Activated naive CD8-positive, alpha-beta T cell treated with anti-CD3 and anti-CD28 coated beads for 36 hours (primary cell): ENCODE measurements at places on chromosomes 7 and 10. TPM values are rescaled to one million over a fixed set of nuclear protein-coding genes. Genes with fewer than 3 reads are reported as not detected.
A peak's percentile ranks its signal among the peaks of the same experiment; 100 is the strongest.

GRCh38 chr10:110529596-110530011, 31.9 kb downstream of the DUSP5 start:
- H3K27me3 ChIP-seq: peaks cover 7% of the 10 kb centered on the region
- no peak overlapping the region for H3K4me3 ChIP-seq
- peaks cover 51% of the 10 kb centered on the region for H3K4me1 ChIP-seq

DNA sequence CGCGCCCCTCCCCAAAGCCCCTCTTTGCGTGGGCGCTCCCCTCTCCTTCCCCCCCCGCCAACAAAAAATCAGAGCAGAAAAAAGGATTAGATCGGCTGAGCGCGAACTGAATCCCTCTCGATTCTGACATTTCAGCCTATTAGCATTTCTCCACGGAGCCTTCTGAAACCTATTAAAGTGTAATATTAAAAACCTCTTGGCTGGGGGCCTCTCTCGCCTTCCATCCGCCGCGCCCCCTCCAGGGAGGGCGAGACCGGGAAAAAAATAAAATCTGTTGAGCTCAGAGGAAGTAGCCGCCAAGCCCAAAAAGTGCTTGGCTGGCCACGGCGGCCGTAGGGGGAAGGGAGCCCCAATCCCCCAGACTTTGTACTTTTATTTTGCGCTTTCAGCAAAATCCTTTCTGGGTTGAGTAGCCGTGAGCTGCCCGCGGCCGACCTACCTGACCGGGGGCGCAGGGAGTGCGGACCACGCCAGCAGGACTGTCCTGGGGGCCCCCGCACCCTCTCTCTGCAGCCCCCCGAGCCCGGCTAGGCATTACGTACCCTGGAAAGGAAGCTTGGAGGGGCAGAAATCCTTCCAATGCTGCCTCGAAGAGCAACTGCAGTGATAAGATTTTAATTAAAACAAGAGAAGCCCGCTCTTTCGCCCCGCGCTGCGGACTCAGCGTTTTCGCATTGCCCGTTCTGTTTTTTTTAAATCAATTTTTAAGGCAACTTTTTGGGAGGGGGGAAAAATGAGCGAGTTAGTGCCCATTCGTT, 1.3 kb upstream of the TNRC18 start:
- no peaks in the 10 kb centered on the region for H3K36me3 ChIP-seq
- no peak for DNase-seq
- peaks cover 25% of the 10 kb centered on the region for H3K4me1 ChIP-seq
- no peak overlapping the region for H3K27ac ChIP-seq
- H3K27me3 ChIP-seq: peaks cover 87% of the 10 kb centered on the region
- H3K4me3 ChIP-seq: peak overlapping the region; percentile 55

DNA sequence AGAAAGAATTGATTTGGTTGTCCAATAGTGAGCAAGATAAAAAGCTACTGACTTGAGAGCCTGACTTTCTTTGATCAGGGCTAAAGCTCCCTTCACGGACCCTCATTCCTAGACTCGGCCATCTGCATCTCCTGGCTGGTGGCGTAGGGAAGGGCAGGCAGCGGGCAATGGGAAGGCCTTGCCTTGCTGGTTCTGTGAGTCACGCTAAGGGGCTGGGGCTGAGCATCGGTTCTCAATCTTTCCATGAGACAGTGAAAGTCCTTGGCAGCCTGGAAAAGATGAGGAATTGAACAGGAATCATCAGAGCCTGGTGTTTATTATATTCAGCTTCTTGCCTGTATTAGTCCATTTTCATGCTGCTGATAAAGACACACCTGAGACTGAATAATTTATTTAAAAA, 475.3 kb downstream of the PLXNA4 start:
- H3K4me1 ChIP-seq: no peaks in the 10 kb centered on the region
- H3K27ac ChIP-seq: no peak overlapping the region
- no peak overlapping the region for H3K4me3 ChIP-seq
- no peaks in the 10 kb centered on the region for H3K36me3 ChIP-seq
- H3K27me3 ChIP-seq: no peaks in the 10 kb centered on the region
- no peak for DNase-seq

DNA sequence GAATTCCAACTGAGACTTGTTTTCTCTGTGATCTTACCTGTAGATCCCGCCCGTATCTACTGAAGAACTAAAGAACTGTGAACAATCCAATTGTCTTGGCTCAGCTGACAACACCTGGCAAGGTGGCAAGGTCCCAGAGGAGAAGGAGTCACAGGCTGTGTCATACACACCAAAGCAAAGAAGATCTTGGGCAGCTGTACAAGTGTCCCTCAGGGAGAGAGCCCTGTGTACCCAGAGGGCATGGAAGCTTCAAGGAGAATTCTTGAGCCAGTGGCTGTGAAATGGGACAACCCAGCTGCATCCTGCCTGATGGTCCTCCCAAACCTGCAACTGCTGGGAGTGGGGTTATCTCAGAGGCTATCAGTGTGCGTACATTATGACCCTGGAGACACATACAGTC, 46.7 kb upstream of the TECTB start:
- no peak overlapping the region for H3K27ac ChIP-seq
- peaks cover 3% of the 10 kb centered on the region for H3K36me3 ChIP-seq
- DNase-seq: no peak

- H3K27ac ChIP-seq: no peak overlapping the region
- H3K4me1 ChIP-seq: peaks cover 11% of the 10 kb centered on the region
- H3K36me3 ChIP-seq: no peaks in the 10 kb centered on the region
- no peak for DNase-seq
- H3K27me3 ChIP-seq: no peaks in the 10 kb centered on the region
These were observed 90.4 kb downstream of the KIAA1549 start for GRCh38 chr7:138890499-138891445.

DNA sequence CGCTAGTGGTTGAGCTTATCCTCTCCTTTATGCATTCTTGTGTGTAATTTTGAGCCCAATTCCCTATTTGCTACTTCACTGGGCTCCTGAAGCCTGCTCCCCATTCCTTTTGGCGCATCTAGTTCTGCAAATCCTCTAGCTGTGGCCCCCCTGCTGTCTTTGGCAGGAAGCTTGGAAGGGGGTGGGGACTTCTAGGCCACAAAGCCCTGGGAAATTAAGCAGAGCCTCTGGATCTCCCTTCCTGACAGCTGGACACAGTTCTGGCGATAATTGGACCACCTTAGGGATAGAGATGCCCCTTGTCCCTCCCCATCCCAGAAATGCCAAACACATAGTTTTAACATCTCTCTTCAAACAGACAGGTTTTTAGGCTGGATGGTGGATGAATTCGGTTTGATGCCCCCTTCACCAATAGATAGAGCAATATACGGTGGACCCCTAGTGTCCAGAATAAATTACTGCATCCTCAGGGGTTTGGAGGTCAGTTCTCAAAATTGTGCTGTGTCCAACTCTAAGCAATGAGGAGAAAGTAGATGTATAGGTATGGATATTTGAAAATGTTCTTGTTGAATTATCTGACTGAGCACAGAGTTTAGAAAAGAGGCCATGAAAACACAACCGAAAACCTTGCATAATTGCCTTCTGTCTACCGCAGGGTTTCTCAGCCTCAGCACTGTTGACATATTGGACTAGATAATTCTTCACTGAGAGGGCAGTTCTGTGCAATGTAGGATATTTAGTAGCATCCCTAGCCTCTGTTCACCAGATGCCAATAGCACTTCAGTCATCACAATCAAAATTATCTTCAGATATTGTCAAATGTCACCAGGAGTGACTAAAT, 75.5 kb downstream of the PAPSS2 start:
- no peak for DNase-seq
- H3K27ac ChIP-seq: no peak overlapping the region
- H3K27me3 ChIP-seq: peaks cover 17% of the 10 kb centered on the region
- H3K36me3 ChIP-seq: no peaks in the 10 kb centered on the region
- no peaks in the 10 kb centered on the region for H3K4me1 ChIP-seq
- no peak overlapping the region for H3K4me3 ChIP-seq

GRCh38 chr7:110386913-110387312, 704.0 kb upstream of the LRRN3 start:
- H3K4me1 ChIP-seq: no peaks in the 10 kb centered on the region
- no peak for DNase-seq
- no peak overlapping the region for H3K27ac ChIP-seq
- no peak overlapping the region for H3K4me3 ChIP-seq
- H3K27me3 ChIP-seq: no peaks in the 10 kb centered on the region

Gene CACNB2
- total RNA-seq: not detected

- H3K4me1 ChIP-seq: peaks cover 11% of the 10 kb centered on the region
- H3K27ac ChIP-seq: no peak overlapping the region
- peak overlapping the region; percentile 69 for H3K4me3 ChIP-seq
- DNase-seq: no peak
- peaks cover 79% of the 10 kb centered on the region for H3K27me3 ChIP-seq
These were observed 1.3 kb downstream of the GPR37 start for GRCh38 chr7:124764051-124764846.

Gene EIF3B
- 315 TPM for total RNA-seq

Gene ITIH2
- total RNA-seq: not detected

GRCh38 chr10:8053446-8054243, 843 bp upstream of the GATA3 start:
- H3K4me3 ChIP-seq: peak overlapping the region; percentile 87
- H3K4me1 ChIP-seq: peaks cover 48% of the 10 kb centered on the region
- H3K27ac ChIP-seq: peak overlapping the region; percentile 91
- DNase-seq: peak; percentile 94
- H3K36me3 ChIP-seq: peaks cover 5% of the 10 kb centered on the region

DNA sequence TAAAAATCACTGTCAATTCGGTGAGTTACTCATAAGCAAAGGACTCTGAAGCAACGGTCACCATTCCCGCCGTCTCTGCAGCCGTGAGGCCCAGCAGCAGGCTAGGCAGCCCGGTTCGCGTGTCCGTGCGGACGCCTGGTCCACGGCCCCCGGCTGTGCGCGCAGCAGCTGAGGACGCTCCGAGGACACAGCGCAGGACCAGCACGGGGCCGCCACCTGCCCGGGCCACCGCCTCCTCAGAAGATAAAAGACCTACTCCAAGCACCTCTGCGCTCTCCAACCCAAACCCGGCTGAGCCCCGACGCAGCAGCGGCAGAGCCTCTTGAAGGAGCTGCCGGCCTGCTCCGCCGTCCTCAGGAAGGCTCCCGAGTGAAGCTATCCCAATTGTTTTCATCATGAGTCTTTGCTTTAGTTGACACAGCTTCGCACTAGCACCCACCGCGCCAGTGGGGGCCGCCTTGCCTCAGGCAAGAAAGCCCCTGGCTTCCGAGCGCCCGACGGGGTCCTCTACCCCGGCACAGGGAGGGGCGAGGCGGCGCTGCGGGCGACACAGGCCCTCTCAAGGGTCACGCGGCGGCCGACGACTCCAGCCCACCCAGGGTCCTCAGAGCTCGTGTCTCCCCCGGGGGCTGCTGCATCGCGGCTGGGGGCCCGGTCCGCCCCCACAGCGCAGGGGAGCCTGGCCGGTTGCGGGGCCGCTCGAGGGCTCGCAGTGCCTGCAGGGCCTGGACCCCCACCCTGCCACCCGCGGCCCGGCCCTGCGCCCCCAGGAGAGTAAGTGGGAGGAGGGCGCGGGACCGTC, 16.9 kb upstream of the GPR146 start:
- peaks cover 24% of the 10 kb centered on the region for H3K4me1 ChIP-seq
- H3K27ac ChIP-seq: no peak overlapping the region
- H3K4me3 ChIP-seq: peak overlapping the region; percentile 81
- no peaks in the 10 kb centered on the region for H3K27me3 ChIP-seq

DNA sequence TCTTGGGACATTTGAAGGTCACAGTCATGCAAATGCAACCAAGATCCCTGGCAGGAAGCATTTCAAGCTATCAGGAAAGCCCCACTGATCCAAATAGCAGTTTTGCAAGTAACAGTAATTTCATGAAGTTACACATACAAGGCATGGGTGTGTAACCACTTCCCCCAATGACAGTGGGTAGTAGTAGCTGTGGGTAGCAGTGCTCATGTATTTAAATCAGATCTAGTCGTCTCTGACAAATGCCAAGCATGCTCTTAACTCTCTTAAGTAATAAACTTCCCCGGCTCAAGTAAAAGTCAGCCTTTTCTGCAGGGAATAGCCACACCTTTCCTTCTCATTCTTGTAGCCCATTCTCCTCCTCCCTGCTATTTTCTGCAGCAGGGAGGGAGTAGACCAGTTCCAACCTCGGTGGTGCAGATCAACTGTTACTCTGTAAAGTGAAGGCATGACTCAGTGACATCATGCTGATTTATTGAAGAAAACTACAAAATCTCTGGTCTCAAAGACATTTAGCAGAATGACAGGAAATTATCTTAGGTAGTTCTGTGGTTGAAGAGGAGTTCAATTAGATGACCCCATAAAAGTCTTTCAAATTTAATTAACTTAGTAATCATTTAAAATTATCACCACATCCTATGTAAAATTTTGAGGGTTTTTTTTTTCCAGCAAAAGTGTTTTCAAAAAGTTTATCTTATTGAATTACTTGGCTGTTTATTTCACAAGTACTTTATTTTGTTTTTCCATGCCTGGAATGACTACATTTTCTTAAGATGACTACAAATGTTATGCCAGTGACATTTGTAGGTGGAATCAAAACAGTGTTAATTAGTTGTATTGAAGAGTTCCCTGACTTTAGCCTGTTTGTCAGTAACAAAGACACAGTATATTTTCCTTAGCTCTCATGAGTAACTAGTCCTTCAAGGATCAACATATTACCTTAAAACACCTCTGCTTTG, 568.3 kb downstream of the INHBA start:
- H3K36me3 ChIP-seq: no peaks in the 10 kb centered on the region
- no peak overlapping the region for H3K27ac ChIP-seq
- H3K4me3 ChIP-seq: no peak overlapping the region

DNA sequence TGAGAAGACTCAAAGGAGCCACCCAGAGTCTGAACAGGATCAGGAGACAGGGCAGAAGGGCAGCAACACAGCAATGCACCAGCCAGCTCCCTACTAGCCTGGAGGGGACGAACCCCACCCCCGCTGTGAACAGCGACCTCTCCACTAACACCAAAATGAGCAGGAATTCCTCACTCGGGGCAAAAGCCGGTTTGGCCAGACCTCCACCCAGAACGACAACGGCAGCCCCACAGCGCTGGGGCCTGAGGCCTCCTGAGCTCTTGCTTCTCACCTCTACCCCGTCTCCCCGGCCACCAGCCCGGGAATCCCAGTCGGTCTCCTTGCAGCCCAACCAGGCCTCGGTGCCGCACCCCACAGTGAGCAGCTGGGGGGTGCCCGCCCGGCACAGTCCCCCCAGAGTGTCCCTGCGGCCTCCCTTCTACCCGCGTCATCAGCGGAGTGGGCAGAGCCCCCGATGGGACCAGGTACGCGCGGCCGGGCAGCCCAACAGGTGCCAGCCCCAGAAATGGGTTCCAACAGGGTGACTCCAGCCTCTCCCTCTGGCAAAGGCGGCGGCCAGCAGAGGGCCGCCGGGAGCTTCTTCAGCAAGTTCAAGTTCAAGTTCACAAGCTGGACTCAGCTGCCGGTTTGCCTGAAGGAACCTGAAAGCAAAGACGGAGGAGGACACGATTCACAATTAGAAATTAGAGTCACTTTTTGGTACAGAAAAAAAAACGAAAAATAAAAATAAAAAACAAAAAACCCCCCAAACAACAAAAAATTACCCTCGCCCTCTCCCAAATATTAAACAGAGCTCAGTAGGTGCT, 129.0 kb downstream of the MARCHF5 start:
- peak overlapping the region; percentile 47 for H3K4me3 ChIP-seq
- H3K4me1 ChIP-seq: peaks cover 2% of the 10 kb centered on the region
- H3K27ac ChIP-seq: no peak overlapping the region
- H3K27me3 ChIP-seq: peaks cover 49% of the 10 kb centered on the region
- H3K36me3 ChIP-seq: peaks cover 6% of the 10 kb centered on the region
- DNase-seq: no peak
